Transverse colon (tissue), 4 donors: ENCODE measurements at places on chromosomes 3 and 15. TPM values are rescaled to one million over a fixed set of nuclear protein-coding genes. Genes with fewer than 3 reads are reported as not detected.

DNA sequence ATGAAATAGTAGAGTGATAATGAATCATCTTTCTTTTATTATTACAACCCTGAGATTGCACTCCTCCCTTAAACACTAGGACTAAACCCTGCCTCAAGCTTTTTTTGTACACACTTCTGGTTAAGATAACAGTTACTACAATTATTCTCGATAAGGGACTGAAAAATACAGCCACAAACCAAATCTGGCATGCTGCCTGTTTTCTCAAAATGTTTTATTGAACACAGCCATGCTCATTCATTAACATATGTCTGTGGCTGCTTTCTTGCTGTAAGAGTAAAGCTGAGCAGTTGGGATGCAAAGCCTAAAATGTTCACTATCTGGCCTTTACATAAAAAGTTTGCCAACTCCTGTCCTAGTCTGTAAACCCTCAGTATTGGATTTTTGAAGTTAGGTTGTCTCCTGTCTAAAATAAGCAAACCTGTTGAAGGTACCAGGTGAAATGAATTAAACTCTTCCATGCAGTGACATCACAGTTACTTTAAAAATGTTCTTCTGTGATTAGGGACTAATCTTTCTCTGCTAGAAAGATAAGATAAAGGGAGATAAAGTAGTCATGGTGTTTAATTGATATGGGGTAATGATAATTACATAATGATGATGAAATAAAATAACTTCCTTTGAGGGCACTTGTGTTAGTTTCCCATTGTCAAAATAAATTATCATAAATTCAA lies 218.2 kb downstream of the STXBP5L start:
- no peaks in the 10 kb centered on the region for H3K4me1 ChIP-seq
- H3K36me3 ChIP-seq = no peaks in the 10 kb centered on the region
- no peaks in the 10 kb centered on the region for H3K27me3 ChIP-seq
- DNase-seq = no peak
- no peak overlapping the region for H3K4me3 ChIP-seq

BCHE gene
- total RNA-seq = 8.2 TPM

GRCh38 chr3:23968463-23969184 lies 23.5 kb downstream of the NR1D2 start:
- no peaks in the 10 kb centered on the region for H3K27me3 ChIP-seq
- no peak overlapping the region for H3K4me3 ChIP-seq
- peaks cover 5% of the 10 kb centered on the region for H3K4me1 ChIP-seq
- no peak for DNase-seq
- no peak overlapping the region for H3K27ac ChIP-seq

HRG gene
- total RNA-seq = not detected

DNA sequence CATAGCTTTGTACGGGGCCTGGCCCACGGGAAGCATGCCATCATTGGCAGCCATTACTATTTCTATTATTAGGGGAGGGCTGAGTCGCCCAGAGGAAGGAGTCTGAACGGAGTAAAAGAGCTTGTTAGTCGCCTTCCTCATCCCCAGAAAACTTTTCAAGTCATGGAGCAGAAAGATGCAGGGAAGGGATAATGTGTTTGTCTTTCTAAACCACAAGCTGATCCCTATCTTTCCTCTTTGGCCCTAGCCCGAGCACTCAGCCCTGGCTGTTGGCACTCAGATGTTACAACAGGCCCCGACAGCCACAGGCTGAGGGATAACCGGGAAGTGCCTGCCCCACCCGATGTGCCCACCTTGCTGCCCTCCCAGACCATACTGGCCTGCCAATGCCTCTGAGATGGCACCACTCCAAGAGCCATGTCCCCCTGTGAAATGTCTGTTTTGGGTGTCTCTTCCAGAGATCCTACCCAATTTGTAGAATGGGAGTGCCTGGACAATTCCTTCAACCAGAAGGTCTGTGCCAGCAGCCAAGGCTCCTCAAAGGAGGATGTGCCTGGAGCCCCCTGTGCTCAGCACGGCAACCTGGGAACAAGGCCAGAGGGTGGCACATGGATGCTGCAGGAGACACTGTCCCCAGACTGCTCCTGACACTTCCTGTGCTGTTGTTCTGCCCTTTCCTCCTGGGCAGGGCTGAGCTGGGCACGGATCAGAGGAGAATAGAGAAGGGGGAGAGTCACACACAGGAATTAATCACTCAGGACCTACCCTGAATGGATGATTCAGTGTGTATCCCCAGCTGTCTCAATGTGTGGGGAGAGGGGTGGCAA lies 10.8 kb downstream of the PAK6 start:
- no peak overlapping the region for H3K4me3 ChIP-seq
- peaks cover 23% of the 10 kb centered on the region for H3K27me3 ChIP-seq
- DNase-seq = no peak
- H3K27ac ChIP-seq = no peak overlapping the region
- H3K4me1 ChIP-seq = peaks cover 5% of the 10 kb centered on the region
- H3K36me3 ChIP-seq = no peaks in the 10 kb centered on the region

- H3K36me3 ChIP-seq = no peaks in the 10 kb centered on the region
- H3K27me3 ChIP-seq = no peaks in the 10 kb centered on the region
- H3K4me3 ChIP-seq = no peak overlapping the region
- peaks cover 4% of the 10 kb centered on the region for H3K4me1 ChIP-seq
Observed at GRCh38 chr3:63508771-63509170, 143.7 kb upstream of the SNTN start.

- peak; percentile 58 for DNase-seq
- H3K27me3 ChIP-seq = no peaks in the 10 kb centered on the region
- no peak overlapping the region for H3K4me3 ChIP-seq
- no peaks in the 10 kb centered on the region for H3K36me3 ChIP-seq
Observed at GRCh38 chr15:41241221-41241964, 10.3 kb downstream of the CHP1 start.
